ENCODE measurements at places on chromosomes 4 and X.

DNA sequence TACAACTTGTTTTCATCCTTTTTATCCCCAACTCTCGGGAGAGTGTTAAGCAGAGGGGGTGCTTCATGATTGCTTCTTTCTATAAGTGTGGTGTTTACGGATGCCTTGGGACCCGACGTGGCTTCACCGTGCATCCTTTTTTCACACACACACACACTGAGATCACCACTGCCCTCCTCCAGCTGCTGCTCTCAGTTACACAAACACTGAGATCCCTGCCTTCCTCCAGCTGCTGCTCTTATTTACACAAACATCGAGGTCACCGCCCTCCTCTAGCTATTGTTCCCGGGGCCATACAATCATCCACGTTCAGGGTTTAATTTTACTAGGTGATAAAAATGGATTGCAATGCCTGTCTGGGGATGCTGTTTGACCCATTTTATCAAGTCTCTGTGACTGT is 155.4 kb upstream of the FAM9B start:
- no peak for DNase-seq

GRCh38 chr4:107319386-107319785 is 283.3 kb upstream of the DKK2 start:
- no peak for DNase-seq

- no peak for DNase-seq
Observed at GRCh38 chr4:43271946-43272345, 379.4 kb downstream of the GRXCR1 start.

DNA sequence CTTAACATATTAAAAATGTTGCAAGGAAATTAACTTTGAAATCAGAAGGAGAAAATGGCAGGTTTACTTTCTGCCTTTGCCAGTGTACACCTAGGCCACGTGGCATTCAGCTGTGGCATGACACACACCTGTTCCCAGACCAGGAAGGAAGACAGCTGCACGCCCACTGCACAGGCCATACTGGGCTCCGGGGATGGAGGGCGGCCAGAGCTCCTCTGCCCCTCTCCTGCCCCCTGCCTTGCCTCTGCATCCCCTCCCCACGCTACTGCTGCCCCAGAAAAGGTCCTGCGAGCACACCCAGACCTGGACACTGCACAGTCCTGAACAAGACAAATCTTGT is 68.4 kb downstream of the GATB start:
- DNase-seq, result no peak

- no peak for DNase-seq
Observed at GRCh38 chr4:71945791-71946190, 86.0 kb upstream of the NPFFR2 start.

GRCh38 chr4:48340276-48340964 is 909 bp upstream of the SLAIN2 start:
- no peak for DNase-seq

- no peak for DNase-seq
Observed at GRCh38 chrX:72207366-72207765, 25.8 kb downstream of the PIN4 start.

DNA sequence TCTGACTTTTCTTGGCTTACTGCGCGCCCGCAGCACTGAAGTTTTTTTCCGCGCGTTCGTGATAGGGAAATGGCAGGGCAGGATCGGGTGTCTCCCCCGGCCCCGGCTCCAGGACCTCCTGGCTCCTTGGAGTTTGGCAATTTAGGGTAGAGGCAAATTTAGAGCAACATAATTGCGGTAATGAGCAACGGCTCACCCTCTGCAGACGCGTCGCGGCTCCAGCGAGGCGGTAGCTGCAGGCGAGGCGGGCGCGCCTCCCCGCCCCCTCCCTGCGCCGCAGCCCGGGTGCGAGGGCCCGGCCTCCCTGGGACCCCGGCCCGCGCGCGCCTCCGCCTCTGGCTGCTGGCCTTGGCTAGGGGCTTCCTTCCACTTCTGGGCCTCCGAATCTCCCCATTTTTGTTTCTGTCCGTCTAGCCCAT is 6.2 kb downstream of the MSX1 start:
- no peak for DNase-seq
